ENCODE measurements at places on chromosomes 12 and 14.
A peak's percentile ranks its signal among the peaks of the same experiment; 100 is the strongest.

DNA sequence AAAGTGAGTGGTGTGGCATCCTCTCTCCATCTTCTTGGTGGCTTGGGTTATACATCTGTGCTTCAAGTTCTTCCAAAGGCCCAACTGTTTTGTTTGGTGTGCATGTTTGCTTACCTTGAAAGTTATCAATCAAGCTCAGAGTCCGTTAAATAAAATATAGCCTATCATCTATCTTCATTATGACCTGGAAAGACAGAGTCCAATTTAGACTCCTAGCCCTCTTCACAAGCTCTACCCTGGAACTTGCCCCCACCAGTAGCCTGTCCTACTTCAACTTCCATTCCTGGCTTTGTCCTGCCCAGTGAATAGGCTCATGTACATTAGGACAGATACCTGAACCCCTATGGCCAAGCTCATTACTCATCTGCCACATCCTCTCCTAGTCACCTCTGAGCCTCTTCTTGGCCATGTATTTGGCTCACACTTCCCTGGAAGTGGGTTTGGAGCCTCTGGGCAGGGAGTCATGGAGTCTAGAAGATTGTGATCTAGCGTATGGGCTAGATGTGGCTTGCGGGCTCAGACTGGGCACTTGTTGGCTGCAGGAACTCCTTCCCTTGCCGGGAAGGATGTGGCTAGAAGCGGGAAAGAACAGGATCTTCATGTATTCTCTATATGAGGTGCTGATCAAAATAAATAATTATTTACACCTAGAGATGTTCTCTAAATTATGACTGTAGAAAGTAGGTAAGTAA lies 6.4 kb upstream of the SSTR1 start:
- no peak for DNase-seq

DNA sequence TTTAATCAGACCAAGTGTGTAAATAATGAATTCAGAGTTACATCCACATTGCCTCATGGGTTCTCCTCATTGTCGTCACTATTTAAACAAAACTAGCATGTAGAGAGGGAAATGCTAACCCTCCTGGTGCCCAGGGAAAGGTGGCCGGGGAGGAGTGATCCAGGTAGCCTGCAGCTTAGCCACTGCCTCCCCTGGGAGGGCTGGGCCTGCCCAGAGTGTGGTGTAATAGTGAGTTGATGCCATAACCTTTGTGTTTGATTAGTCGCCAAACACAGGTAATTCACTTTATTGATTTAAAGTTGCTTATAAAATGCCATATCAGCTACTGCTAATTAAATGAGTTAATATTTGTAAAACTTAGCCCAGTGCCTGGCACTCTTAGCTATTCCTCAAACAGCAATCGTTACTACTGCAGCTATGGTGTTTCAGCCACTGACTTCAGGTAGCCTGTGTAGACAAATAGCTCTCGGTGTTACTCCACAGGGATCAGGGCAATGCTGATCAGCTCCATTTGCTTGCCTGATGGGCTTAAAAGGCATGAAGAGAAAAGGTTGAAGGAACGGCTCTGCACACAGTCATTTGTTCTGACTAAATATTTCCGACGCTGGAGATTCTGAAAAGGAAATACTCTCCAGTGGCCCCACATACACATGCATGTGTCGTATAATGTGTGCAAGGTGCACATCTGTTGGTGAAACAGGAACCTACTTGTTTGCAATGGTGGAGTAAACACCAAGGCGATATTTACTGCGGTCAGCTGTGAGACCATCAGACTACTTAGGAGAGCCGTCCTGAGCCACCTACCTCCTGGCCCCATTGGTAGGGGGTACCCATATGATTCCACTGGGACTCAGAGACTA lies 45.7 kb upstream of the PRMT8 start:
- DNase-seq: no peak

- DNase-seq: peak; percentile 31
These were observed 43.4 kb upstream of the LIMA1 start for GRCh38 chr12:50326590-50327284.

- DNase-seq: no peak
These were observed 166.0 kb downstream of the FOXN3 start for GRCh38 chr14:89251061-89251460.

DNA sequence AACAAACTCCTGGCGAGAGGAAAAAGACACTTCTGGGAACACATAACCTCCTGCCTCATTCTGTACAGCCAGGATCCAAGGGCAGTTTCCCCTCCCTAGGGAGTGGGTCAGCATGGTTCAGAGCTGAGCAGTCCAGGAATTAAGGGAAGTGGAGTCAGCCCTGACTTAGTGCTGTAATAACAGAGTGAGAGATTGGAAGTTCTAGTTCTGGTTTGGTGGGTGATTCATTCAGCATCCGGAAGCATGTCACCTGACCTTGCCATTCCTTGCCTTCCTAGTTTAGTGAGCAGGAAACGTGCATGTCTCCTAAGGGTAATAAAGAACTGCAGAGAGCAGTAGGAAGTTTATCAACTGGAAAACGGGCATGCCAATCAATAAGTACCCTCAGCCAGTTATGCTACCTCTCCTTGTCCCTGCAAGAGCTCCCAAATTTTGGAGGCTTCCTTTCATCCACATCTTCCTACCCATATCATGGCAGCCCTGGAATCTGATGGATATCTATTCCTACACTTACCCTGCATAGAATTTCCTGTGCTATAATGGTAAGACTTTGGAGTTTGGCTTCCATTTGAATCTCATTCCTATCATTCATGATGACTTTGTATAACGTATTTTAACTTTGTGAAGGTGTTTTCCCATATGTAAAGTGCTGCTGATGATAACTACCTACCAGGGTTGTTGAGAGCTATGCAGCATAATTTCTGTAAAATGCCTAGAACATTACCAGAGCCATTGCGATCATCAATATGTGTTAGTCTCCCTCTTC lies 28.5 kb upstream of the MAGOHB start:
- no peak for DNase-seq

DNA sequence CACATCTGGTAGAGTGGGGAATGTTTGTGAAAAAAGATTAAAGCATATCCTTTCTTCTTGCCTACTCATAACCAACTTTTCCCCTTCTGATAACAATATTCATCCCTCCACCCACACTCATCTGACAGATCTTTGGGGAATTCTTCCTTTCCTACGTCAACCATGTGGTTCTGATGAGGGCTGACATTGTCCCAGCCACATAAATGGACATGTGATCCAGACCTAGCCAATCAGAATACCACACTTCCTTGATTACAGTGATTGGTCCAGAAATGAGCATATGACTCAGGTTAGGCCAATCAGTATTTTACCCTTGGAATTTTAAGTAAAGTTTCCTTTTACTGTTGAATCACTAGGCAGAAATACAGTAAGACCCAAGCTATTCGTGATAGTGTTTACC lies 58.9 kb downstream of the GPR65 start:
- DNase-seq: no peak

- no peak for DNase-seq
These were observed 54.9 kb downstream of the SMUG1 start for GRCh38 chr12:54133772-54134375.

All from HAP-1 (cell line).